Jurkat, Clone E6-1 (cell line): ENCODE measurements at places on chromosomes 7 and 10.

GRCh38 chr7:66430164-66430545 is 198.5 kb upstream of the KCTD7 start:
- no peak for DNase-seq

DNA sequence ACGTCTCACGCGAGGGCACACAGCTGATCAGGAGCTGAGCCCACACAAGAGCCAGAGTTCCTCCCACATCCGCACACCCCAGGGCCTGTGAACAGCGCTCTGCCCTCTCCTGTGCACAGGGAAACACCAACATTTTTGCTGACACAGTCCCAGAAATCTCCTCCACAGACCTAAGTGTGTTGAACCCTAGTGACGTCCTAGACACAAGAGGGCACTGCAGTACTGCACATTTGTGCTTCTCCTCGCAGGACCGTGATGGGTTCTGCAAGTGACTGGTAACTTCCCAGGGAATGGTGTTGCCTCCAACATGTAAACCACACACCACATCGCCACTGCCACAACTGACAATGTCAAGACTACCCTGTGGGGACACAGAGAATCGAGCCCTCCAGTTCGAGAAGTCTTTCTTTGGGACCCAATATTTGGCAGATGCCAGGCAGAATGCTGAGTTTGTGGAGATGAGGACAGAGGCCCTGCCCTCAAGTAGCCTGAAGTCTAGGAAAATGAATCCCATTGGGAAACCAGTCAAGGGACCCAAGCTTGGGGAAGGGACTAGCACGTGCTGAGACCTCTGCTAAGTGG is 170.3 kb downstream of the PAXIP1 start:
- DNase-seq = peak; percentile 62

GRCh38 chr7:154646126-154647013 is 356.6 kb downstream of the PAXIP1 start:
- no peak for DNase-seq

DNA sequence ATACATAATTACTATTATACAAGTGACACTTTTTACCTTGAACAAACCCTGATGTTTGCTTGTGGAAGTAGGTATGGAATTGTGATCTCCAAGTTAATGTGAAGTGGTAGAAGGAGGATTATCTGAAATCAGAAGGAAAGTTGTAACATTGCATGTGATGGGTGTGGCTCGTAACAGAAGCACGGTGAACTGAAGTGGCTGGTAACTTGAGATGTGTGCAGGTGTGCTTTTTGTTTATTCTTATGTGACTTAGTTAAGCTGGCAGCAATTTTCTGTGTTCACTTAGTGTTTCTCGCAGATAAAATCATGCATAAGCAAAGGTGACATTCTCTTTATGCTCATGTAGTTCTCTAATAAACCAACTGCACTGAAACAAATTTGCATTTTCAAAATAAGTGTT is 82.3 kb downstream of the ZEB1 start:
- DNase-seq = no peak

DNA sequence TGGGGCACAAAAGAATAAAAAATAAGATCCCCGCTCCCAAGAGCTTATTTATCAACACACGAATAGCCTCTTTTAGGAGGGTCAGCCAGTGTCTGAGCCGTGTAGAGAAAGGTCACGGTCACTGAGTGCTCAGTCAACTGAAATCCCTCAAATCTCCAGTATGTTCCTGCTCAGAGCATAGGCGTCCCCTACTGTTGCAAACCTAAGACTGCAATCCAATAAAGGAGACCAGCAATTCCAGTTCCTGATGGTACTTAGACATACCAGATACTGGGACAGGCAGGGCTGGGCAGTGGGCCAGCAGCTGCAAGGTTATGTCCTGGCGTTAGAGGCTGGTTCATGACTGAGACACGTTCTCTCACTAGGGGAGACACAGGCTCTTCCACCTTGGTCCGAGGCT is 93.6 kb downstream of the CACNB2 start:
- DNase-seq = no peak

DNA sequence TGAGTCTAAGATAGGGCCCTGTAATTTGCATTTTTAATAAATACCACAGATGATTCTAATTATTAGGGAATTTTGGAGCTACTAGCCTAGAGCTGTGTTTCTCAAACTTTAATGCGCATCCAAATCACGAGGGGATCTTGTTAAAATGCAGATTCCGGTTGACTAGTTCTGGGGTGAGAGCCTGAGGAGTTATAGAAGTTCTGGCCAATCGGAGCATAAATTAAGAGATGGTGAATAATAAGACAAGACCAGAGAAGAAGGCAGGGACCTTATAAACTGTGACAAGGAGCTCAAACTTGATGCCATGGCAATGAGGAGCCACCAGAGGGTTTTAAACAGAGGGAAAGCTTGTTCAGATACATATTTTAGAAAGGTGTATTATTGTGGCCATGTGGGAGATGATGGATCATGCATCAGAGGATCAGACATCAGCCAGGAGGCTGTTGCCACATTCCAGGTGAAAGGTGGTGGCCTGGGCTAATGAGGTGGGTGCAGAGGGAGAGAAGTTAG is 29.7 kb upstream of the TLX1 start:
- DNase-seq = no peak

DNA sequence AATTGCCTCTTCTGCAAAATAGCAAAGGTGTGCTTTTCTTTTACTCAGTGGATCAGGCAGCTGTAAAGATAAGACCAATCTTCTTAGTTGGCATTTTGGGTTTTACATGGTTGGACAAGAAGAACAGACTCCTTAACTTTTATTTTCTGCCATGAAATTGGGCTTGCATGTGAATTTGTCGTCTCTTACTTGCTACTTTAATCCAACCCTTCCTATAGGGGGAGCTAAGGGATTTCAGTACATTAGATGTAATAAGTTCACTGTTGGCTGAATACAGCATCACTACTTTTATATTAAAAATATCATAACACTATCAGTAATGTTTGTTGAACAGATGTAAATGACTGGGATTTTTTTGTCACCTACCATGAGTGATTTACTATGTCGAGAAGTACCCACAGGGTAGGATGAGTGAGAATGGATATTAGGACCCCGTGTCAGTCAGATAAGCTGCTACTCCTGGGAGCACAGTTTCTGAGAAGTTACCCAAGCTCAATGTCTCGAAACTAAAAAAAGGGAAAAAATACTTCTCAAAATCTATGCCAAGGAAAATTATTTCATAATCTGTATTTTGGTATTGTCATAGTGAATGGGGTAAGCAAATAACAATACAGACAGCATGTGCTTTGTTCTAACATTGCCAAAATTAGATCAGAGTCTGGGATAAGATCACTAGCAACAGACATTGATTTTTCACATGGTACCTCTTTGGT is 127.4 kb upstream of the AGR3 start:
- peak; percentile 23 for DNase-seq

GRCh38 chr7:24456526-24457218 is 116.6 kb upstream of the PALS2 start:
- no peak for DNase-seq

DNA sequence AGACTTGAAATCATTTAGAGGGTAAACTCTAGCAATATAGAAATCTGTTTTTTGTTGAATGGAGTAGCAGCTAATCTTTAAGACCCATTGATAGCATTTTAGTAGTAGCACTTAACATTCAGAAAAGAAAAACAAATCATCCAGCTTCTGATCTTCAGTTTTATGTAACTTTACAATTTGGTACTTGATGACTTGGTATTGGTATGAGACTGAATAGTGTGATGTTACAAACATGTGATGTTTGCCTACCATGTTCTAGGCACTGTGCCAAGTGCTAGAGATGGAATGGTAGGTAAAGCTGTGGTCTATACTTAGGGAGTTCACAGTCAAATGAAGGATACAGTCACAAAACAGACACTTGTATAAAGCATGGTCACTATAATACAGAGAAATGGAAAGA is 21.3 kb downstream of the ZEB1 start:
- DNase-seq = peak; percentile 48

- DNase-seq = no peak
Measured at GRCh38 chr10:56927701-56928100, 566.6 kb upstream of the ZWINT start.

DNA sequence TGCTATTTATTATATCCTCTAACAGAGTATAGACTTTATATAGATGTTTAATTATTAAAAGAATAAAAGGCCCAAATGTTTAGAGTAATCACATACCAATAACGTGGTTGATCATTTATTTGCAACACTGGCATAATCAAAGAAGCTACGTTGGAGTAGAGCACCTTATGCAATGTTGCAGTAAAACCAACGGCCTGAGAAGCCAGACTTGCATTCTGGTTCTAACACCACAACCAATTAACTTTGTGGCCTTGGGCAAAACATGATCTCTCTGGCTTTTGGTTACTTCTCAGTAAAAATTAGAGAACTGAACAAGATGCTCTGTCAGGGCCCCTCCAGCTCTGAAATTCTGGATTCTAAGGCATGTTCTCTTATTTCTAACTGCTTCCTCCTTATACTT is 476.2 kb downstream of the GRM8 start:
- DNase-seq = no peak

GRCh38 chr7:130008941-130009847 is 42.0 kb downstream of the ZC3HC1 start:
- DNase-seq = no peak

GRCh38 chr7:20959281-20959680 is 172.6 kb upstream of the SP8 start:
- DNase-seq = no peak

DNA sequence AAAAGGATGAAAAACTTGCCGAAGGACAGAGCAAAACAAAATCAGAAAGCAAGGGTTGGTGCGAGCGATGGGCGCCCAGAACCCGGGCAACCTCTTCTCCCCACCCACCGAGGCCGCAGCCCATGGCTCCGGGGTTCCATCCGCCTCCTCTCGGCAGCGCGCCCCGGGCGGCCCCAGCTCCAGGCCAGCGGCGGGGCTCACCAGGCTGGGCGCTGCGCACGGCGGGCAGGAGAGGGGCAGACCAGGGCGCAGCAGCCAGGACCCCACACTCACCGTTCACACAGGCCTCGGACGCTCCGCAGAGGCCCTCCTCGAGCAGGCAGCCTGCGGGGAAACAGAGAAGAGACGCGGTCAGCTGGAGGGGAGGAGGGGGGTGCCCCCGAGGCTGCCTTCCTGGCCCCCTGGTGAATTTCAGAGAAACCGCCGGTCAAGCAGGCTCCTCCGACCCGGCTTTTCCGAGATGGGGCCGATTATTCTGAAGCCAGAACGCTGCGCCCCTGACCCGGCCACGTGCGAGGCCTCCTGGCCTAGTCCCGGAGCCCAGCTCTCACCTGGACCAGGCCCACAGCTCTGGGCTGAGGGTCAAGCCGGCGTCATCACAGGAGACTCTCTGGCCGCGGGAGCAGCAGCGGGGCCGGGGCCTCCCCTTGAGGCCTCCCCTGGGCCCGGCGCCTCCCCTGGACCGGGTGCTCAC is 98.0 kb downstream of the PTPRN2 start:
- DNase-seq = no peak

DNA sequence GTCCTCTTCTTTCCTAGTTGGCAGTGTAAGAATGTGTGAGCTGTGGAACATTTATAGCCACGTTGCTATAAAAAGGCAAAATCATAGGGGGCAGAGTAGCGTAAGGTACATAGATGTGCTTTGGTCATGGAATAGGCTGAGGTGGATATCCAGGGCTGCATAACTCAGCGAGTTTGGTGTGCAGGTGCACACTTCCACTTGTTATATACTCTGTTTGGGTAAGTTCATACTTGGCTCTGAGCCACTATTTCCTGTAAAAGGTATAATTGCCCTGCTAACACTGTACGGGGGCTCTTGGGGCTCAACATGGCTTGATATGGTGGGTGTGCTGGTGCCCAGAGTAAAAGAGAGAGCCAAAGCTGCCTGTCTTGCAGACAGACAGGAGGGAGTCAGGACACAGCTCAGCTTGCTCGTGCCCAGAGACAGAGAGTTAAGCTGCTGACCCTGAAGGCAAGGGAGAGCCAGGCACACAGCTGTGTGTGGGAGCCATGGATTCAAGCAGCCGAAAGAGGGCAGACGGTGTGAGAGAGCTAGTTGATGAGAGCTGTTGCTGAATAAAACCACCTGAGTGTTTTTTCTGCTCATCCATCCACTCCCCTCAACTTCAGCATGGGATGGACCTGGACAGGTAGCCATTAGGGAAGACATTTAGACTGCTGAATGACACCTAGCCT is 126.7 kb downstream of the DKK1 start:
- no peak for DNase-seq

DNA sequence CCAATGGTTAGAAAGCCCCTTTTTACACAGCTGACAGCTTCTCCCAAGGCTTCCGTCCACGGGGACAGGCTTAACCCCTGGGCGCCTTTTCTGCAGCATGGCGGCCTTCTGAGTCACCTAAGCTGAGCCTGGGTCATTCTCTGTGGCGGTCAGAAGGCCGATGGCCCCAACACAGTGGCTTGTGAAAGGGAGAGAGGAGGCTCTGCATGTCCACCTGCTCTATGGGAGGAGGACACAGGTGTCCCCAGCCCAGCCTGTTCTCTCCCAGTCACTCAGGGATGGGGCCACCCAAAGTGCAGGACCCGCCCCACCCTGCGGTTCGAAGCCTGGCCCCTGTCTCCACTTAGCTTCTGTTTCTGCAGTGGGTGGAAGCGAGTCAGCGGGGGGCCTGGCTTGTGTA is 20.4 kb upstream of the TTYH3 start:
- DNase-seq = no peak

GRCh38 chr7:122790591-122790990 is 87.9 kb upstream of the RNF148 start:
- DNase-seq = no peak

GRCh38 chr10:26528715-26529393 is 90.7 kb downstream of the APBB1IP start:
- no peak for DNase-seq
